ENCODE measurements at places on chromosomes 3 and 15.

DNA sequence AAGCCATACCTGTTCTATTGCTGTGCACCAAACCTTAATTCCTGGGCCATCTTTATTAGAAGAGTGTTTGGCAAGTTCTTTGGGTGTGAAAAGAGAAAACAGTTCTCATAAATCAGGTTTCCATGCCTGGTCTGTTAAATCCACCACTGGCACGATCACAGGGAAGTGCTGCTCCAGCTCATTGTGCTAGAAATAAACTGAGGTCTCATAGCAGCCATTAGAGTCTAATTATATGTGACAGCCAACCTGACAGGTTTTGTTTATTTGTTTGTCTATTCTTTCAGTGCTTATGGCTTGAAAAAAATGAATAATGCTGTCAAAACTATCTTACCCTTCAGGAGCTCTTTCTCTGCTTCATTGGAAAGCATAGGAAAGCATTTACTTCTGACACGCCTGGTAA, 147.1 kb upstream of the CNTN6 start:
- no peak for DNase-seq

- no peak for DNase-seq
Observed at GRCh38 chr3:55591888-55592287, 104.8 kb upstream of the WNT5A start.

DNA sequence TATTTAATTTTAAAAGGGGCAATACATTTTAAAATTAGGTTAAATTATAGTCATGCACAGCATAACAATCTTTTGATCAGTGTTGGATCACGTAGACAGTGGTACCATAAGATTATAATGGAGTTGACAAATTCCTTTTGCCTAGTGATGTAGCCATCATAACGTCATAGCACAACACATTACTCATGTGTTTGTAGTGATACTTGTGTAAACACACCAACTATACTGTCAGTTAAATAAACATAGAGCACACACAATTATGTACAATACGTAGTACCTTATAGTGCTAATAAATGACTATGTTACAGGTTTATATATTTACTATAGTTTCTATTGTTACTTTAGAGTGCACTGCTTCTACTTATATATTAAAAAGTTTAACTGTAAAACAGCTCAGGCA, 31.2 kb downstream of the FOXB1 start:
- DNase-seq: no peak

- no peak for DNase-seq
Observed at GRCh38 chr3:43997316-43997715, 244.4 kb upstream of the TOPAZ1 start.

DNA sequence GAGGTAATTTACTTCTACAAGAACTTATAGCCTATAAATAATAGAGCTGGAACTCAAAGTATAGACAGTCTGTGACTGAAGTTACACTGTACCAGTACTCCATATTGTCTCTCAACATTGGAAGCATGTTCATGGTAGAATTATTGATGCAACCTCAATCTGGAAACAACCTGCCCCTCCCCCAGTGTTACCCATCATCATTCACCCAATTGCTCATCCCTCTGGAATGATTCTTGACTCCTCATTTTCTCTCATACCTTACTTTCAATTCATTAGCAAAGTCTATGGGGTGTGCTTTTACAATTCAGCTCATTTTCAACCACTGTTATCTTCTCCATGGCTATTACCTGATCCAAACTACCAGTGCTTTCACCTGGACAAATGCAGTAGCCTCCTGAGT, 151.7 kb downstream of the CPNE4 start:
- DNase-seq: no peak

All from CD4-positive, alpha-beta T cell treated with Interleukin-17A for 1 hour (primary cell).